ENCODE measurements at places on chromosomes 13 and 19.
A peak's percentile ranks its signal among the peaks of the same experiment; 100 is the strongest.

DNA sequence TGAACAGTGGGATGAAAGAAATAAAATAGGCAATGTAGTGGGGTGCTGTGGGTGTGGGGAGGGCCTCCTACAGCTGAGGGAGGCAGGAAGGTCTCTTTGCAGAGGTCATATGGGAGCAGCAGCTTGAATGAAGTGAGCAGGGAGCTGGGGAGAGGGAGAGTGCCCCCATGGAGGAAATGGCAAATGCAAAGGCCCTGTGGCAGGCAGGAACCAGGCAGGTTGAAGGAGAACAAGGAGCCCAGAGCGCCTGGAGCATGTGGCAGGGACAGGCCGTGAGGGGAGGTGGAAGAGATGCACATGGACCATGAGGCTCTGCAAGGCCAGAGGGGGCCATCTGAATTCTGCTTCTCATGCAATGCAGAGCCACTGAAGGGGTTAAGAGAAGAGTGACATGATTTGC is 191.8 kb downstream of the URI1 start:
- DNase-seq, result no peak

DNA sequence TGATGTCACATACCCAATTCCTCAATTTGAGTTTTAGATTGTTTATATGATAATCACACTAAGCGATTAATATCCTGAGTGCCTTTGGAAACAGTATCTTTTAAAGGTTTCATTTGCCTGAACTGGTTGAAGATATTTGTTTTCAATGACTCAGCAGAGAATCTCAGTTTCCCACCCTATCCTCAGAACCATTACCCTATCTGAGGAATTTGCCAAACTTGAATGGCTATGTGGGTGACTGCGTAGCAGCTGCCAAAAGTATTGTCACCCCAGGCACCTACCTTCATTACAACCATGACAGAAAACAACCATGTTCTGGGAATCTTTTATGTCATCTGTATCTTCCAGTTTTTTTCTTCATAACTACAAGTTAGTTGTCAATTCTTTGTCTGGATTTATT is 440.1 kb upstream of the NBEA start:
- DNase-seq, result no peak

- DNase-seq, result no peak
Observed at GRCh38 chr13:106115081-106115480, 420.4 kb downstream of the EFNB2 start.

DNA sequence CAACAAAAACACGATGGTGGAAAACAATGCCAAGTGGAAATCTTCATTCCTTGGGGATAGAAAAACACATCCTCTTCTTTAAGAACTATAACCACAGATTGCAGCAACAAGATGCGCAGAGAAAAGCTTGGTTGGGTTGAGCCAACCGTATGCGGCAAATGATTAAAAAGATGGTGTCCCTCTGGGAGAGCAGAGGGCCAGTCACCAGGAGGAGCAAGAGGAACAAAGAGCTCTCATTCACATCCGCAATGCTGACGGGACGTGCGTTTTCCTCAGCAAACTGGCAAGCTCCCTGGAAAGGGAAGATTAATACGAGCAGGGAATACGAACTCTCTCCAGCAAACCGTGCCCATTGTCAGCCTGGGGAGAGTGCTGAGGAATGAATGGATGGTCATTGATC is 141.6 kb downstream of the KATNAL1 start:
- no peak for DNase-seq

DNA sequence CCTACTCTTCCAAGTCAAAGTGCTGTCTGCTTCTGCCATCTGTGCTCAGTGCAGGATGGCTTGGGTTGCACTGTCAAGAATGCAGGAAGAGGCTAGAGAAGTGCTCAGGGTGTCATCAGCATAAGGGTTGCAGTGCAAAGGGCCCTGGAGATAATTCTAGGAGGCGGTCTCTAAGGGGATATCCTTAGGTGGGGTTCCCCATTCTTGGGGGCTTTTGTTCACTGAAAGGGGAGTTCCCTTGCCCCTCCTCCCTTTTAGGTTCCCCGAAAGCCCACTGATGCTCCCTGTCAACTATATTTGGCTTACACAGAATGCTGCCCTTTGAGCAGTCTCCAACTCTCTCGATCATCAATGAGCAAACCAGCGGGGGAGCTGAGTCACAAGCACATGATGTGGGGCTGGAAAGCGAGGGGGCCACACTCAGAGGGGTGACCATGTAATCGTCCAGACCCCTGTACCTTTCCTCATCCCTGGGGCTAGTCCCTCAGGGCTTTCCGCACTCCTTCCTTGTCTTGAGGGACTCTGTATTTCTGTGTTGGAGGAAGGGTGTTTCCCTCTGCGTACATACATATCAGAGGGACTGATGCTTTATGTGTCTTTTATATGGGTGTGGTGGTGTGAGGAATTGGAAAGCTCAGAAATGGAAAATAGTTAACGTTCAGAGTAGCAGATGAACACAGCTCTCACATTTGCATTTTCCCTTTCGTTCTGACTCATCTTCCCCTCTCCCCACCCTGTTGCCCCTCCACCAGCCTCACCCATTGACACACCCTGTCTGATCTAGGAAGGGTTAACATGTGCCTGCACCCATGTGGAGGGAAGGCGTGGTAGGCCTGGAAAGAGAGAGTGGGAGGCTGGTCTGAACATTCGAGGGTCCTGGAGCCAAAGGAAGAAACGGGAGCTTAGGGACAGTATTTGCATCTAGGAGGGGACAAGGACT is 6.7 kb downstream of the ZBTB32 start:
- no peak for DNase-seq

DNA sequence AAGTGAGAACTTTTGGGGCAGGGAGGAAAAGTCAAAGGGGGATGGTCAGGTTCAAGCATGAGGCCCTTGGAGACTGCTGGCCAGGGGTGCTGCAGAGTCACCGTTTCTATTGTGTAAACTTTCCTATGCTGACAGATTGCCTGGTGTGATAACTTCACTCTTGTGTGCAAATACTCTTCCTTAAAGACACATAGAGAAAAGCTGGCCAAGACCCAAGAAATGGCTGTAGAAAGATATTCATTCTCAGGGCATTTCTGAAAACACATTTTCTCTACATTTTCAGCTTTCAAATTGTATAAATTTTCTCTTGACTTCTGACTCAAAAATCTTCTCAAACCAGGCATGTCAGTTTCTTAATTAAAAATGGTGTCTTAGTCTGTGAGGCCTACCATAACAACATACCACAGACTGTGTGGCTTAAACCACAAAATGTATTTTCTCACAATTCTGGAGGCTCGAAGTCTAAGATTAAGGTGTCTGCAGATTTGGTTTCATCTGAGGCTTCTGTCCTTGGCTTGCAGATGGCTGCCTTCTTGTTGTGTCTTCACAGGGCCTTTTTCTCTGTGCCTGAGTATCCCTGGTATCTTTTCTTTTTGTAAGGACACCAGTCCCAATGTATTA is 304.5 kb downstream of the KCNRG start:
- DNase-seq, result no peak

GRCh38 chr19:52273301-52273700 is 3.9 kb downstream of the ZNF766 start:
- DNase-seq, result no peak

DNA sequence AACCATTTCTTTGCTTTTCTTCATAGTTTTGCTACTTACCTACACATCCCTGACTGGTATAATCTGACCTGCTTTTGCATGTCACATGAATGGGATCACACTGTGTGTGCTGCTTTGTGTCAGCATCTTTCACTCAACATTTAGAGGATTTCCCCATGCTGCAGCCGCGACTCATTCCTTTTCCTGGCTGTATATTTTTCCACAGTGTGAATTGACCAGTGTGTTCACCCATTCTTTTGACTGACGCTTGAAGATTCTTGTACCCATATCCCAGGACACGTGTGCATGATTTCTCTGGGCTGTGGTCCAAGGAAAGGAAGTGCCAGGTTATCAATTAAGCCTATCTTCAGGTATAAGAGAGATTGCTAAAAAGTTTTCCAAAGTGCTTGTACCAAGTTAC is 118.4 kb downstream of the DPF1 start:
- DNase-seq, result no peak

- DNase-seq, result no peak
Observed at GRCh38 chr19:38012290-38012689, 105.3 kb downstream of the SIPA1L3 start.

DNA sequence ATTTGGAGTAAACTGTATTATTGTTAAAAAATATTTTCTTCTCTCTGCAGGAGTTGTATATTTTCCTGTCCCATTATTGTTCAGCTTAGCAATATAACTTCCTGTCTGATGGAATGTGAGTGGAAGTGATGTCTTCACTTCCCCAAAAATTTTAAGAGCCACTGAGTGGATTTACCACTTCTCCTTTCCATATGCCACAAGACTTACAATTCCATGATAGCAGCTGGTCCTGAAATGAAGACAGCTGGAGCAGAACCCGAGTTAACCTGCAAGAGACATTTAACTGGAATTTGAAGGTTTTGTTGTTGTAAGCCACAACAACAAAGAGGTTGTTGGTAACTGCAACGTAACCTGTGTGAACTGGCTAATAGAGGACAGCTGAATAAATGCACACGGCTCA is 23.4 kb upstream of the TBC1D4 start:
- DNase-seq, result no peak

GRCh38 chr13:76991432-76991795 is 467 bp upstream of the CLN5 start:
- DNase-seq, result no peak

GRCh38 chr13:28611654-28612131 is 47.2 kb upstream of the POMP start:
- no peak for DNase-seq

- DNase-seq, result no peak
Observed at GRCh38 chr13:29227576-29227975, 367.9 kb downstream of the SLC7A1 start.

GRCh38 chr19:47896773-47897172 is 10.7 kb upstream of the SULT2A1 start:
- DNase-seq, result no peak

DNA sequence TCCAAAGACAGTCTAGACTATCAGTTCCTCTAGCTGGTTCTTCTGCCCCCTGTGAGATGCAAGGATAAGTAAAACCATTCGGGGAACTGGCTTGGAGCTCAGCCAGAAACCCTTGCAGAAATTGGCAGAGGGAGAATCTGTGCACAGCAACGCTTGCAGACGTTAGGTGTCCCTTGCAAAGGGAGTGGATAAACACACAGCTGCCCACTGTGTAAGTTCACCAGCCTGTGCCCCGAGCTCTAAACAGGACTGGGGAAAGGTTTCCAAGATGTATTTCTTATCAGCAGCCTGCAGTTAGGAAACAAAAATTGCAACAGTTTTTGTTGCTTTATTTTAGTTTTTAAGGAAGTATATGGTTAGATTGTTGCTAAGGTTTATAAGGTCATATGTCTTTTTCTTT is 19.0 kb upstream of the ADGRE1 start:
- no peak for DNase-seq

DNA sequence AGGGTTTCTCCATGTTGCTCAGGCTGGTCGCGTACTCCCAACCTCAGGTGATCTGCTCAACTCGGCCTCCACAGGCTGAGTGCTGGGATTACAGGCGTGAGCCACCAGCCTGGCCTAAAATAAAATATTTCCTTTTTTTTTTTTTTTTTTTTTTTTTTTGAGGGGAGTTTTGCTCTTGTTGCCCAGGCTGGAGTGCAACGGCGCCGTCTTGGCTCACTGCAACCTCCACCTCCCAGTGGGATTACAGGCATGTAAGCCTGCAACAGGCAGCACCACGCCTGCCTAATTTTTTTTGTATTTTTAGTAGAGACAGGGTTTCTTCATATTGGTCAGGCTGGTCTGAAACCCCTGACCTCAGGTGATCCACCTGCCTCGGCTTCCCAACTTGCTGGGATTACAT is 4.9 kb downstream of the ZNF506 start:
- DNase-seq, result no peak

DNA sequence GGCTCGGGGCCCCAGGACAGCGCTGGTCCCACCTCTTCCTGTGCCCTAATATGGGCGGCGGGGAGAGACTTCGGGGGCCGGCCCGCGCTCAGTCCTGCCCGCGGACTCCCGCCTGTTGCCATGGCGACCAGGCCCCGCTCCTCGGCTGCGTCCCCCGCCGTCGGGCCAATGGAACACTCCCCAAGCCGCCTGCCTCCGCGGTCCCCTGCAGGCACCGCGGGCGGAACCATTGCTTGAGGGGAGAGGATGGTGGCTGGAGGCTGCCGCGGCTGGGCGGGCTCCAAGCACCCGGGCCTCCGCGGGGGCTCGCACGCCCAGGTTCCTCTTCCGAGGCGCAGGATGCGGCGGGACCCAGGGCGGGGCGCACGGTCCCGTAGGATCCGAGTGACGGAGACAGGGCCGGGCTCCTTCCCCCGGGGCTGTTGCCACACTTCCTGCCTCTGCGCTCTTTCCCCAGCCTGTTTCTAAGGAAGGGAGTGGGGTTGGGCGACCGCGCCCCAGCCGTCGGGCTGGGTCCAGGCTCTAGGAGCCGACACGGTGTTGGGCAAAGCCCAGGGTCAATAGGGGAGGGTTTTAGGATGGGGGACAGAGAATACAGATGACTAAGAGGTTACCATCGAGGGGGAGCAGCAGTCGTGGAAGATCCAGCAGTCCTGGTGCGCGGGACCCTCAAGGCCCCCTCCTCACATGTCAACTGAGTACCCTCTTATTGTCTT is 1.2 kb upstream of the JUNB start:
- DNase-seq, result peak; percentile 83

- no peak for DNase-seq
Observed at GRCh38 chr19:42306646-42307045, 4.2 kb upstream of the PAFAH1B3 start.

GRCh38 chr13:47678201-47678968 is 322.7 kb downstream of the SUCLA2 start:
- DNase-seq, result no peak

DNA sequence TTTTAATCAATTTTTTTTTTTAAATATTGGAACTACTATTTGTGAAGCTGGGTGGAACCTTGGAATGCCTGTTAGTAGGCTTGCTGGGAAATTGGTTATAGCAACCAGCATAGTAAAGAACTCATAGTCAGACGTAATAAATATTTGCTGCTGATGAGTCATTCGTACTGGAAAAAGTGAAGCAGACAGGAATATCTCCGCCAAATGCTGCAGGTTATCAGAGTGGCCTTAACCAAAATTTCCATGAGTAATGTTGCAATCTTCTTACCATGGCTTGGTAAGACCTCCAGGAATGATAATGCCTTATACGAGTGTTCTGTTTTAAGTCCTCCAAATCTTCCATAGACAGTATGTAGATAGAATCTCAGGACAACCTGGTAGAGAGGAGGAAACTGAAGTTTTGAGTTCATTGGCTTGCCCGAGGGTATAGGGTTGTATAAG is 34.2 kb downstream of the MBNL2 start:
- DNase-seq, result no peak

GRCh38 chr19:7822910-7823515 is 7.0 kb upstream of the EVI5L start:
- no peak for DNase-seq

- no peak for DNase-seq
Observed at GRCh38 chr19:6250024-6250615, 29.7 kb downstream of the MLLT1 start.

GRCh38 chr19:51784922-51785690 is 9.9 kb upstream of the FPR3 start:
- DNase-seq, result no peak

- DNase-seq, result no peak
Observed at GRCh38 chr13:80123945-80124344, 217.0 kb downstream of the SPRY2 start.

GRCh38 chr13:50745542-50746115 is 97.9 kb downstream of the DLEU7 start:
- no peak for DNase-seq

- no peak for DNase-seq
Observed at GRCh38 chr13:106104281-106104901, 431.1 kb downstream of the EFNB2 start.
